ENCODE measurements at places on chromosomes 7 and 10. TPM values are rescaled to one million over a fixed set of nuclear protein-coding genes. Genes with fewer than 3 reads are reported as not detected.

DNA sequence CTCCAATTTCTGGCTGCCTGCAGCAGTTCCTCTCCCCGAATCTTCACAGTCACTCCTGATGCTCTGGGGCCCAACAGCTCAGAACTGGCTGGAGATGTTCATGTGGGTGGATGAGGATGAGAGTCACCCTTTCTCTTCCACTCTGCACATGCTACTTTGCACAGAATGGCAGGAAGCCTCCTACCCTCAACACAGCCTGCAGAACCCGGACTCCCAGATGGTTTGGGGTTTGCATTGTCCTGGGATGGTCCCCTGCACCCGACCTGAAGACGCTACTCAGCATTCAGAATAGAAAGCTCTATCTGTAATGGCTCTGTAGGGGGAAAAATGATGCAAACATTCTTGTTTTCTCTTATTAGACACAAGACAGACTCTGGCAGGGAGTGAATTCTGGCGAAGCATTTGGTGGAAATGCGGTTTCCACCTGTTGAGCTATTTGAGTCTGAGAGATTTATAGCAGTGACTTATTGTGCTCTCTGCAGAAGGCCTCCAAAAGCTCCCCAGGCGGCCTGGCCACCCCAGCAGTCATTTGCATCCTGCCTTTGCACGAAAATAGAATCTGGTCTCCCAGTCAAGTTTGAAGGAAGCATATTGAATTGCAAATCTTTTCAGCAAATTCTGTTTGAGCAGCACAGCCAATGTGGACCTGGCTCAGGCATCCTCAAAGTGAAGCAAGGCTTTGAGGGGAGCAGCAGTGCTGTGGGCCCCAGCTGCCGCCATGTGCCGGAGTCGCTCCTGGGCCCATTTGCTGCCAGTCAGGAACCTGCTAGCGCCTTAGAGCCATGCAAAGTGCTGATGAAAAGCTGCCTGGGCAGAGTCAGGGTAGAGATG, 309.3 kb downstream of the TCERG1L start:
- peak; percentile 49 for DNase-seq
- H3K4me1 ChIP-seq: no peaks in the 10 kb centered on the region
- no peak overlapping the region for H3K4me3 ChIP-seq

CDC14C gene
- total RNA-seq: not detected

HOXA10 gene
- total RNA-seq: not detected

DNA sequence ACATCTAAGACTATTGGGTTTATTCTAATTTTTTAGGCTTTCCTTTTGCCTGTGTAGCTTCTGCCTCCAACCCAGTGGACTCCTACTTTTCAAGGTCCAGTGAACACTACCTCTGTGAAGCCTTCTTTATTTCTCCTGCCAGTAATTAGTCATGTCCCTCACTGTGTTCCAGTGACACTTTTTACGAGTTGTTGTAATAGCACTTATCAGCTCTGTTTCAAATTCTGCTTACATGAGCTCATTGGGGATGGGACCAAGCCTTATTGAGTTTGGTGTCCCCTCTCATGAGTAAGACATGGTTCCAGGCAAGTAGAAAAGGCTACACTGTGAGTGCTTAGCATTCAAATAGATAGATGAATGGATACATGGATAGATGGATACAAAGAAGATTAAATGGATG, 184.6 kb downstream of the HIBADH start:
- DNase-seq: no peak
- no peak overlapping the region for H3K4me3 ChIP-seq
- H3K4me1 ChIP-seq: no peaks in the 10 kb centered on the region
- no peaks in the 10 kb centered on the region for H3K27me3 ChIP-seq
- no peak overlapping the region for H3K27ac ChIP-seq

- H3K27ac ChIP-seq: no peak overlapping the region
- peak; percentile 53 for DNase-seq
- H3K36me3 ChIP-seq: no peaks in the 10 kb centered on the region
Measured at GRCh38 chr7:158018971-158019645, 568.5 kb downstream of the PTPRN2 start.

GRCh38 chr10:28942012-28942411, 264.7 kb downstream of the BAMBI start:
- DNase-seq: no peak
- H3K4me3 ChIP-seq: no peak overlapping the region
- no peaks in the 10 kb centered on the region for H3K27me3 ChIP-seq
- no peak overlapping the region for H3K27ac ChIP-seq
- no peaks in the 10 kb centered on the region for H3K36me3 ChIP-seq

- H3K27me3 ChIP-seq: no peaks in the 10 kb centered on the region
- H3K36me3 ChIP-seq: no peaks in the 10 kb centered on the region
- DNase-seq: no peak
- H3K4me1 ChIP-seq: no peaks in the 10 kb centered on the region
Measured at GRCh38 chr7:158847451-158847866, 8.9 kb upstream of the DYNC2I1 start.

GRCh38 chr10:123427165-123427786, 238.9 kb upstream of the GPR26 start:
- H3K36me3 ChIP-seq: no peaks in the 10 kb centered on the region
- no peak for DNase-seq
- no peak overlapping the region for H3K27ac ChIP-seq
- H3K4me3 ChIP-seq: no peak overlapping the region
- H3K4me1 ChIP-seq: no peaks in the 10 kb centered on the region
- H3K27me3 ChIP-seq: no peaks in the 10 kb centered on the region

UTF1 gene
- total RNA-seq: not detected

SLC37A3 gene
- total RNA-seq: 20.1 TPM

DNA sequence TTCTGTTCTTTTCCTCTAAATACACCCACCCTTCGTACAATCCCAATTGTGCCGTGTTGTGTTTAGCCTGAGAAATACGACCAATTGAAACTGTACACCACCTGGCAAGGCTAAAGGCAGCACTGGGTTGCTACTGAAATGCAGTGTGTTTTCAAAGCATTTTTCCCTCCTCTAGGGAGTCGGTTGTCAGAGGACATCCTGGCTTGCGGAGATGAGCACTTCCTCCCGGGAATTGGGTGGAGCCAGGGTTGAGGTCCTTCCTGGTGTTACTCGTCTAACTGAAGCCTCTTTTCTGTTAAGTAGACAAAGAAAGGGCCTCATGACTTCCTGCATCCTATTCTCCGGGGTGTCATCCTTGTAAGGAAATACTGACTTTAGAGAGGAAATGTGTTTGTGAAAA, 133.5 kb downstream of the MTPAP start:
- H3K4me3 ChIP-seq: no peak overlapping the region
- peak overlapping the region; percentile 7 for H3K27ac ChIP-seq
- peaks cover 8% of the 10 kb centered on the region for H3K4me1 ChIP-seq
- H3K36me3 ChIP-seq: no peaks in the 10 kb centered on the region

NUTM2A gene
- total RNA-seq: 2.3 TPM

ZNF398 gene
- 8.2 TPM for total RNA-seq

DNA sequence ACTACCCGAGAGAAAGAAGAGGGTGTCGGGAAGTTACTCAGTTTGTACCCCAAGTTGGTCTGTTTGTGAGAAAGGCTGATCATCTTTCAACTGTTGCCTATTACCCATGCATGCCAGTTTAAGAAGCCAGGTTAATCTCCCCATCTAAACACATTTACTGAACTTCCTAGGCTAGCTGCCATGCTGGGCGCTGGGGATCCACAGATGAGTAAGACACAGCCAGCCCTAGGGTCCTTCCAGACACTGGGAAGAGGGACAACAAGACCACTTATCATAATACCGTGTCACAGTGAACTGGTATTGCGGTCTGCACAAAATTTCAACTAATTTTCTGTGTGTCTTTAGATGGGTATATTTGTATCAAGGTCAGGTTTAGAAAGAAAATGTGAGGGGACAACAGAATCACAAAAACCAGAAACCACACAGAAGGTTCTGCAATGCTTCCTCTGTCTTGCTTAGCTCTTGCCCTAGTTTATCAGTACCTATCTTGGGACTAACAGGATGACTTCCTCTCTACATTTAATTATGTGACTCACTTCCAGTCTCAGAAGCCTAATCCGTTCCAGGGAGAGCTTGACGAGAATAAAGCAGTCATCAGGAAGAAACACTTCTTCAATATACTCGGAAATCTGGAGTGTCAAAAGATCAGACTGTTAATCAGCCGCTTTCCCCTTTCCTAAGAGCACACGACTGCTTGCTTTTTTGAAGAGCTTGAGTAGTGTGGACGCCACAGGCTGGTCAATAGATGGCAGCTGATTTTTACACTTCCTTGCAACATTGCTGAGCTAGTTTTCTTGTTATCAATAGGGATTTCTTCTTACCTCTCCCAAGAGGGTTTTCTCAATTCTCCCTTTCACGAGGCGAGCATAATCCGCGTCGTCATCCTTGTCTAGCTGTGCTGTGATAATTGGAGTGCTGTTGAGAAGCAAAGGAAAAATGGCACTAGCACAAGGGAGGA, 45.7 kb downstream of the POLR3A start:
- H3K4me1 ChIP-seq: peaks cover 3% of the 10 kb centered on the region
- no peak for DNase-seq
- H3K36me3 ChIP-seq: peaks cover 87% of the 10 kb centered on the region
- no peak overlapping the region for H3K4me3 ChIP-seq
- H3K27me3 ChIP-seq: no peaks in the 10 kb centered on the region

WIPF3 gene
- total RNA-seq: 1.3 TPM

- no peak for DNase-seq
- H3K4me1 ChIP-seq: no peaks in the 10 kb centered on the region
- no peak overlapping the region for H3K4me3 ChIP-seq
- H3K27me3 ChIP-seq: no peaks in the 10 kb centered on the region
- no peaks in the 10 kb centered on the region for H3K36me3 ChIP-seq
Measured at GRCh38 chr10:18786478-18786877, 127.2 kb downstream of the ARL5B start.

DNA sequence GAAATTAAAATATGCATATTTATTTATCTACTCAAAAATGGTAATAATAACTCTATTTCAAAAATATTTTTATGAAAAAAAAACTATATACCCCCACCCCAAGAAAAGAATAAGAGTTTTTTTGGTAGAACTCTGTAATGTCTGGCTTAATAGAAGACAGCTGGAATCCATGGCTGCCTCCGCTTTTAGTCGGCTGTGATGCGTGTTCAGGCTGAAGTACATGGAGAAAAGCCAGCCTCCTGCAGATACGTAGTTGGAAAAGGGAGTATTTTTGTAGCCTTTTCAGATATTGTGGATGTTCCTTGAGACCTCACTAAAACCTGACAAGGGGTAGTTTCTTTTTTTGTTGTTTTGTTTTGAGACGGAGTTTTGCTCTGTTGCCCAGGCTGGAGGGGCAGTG, 10.0 kb downstream of the FOXK1 start:
- H3K36me3 ChIP-seq: no peaks in the 10 kb centered on the region
- no peaks in the 10 kb centered on the region for H3K4me1 ChIP-seq
- H3K27ac ChIP-seq: peak overlapping the region; percentile 84
- DNase-seq: no peak
- no peaks in the 10 kb centered on the region for H3K27me3 ChIP-seq
- no peak overlapping the region for H3K4me3 ChIP-seq

GRCh38 chr7:80087771-80088170, 46.9 kb upstream of the GNAI1 start:
- no peaks in the 10 kb centered on the region for H3K4me1 ChIP-seq
- H3K27ac ChIP-seq: no peak overlapping the region
- H3K27me3 ChIP-seq: no peaks in the 10 kb centered on the region

- peaks cover 37% of the 10 kb centered on the region for H3K36me3 ChIP-seq
- H3K27ac ChIP-seq: no peak overlapping the region
- no peak overlapping the region for H3K4me3 ChIP-seq
- H3K27me3 ChIP-seq: no peaks in the 10 kb centered on the region
- H3K4me1 ChIP-seq: peaks cover 11% of the 10 kb centered on the region
Measured at GRCh38 chr10:33192190-33192589, 142.3 kb downstream of the NRP1 start.

ATOH7 gene
- total RNA-seq: not detected

- no peak for DNase-seq
- no peak overlapping the region for H3K4me3 ChIP-seq
- no peaks in the 10 kb centered on the region for H3K27me3 ChIP-seq
- H3K27ac ChIP-seq: peak overlapping the region; percentile 61
Measured at GRCh38 chr7:55140221-55140940, 121.6 kb downstream of the EGFR start.

DNA sequence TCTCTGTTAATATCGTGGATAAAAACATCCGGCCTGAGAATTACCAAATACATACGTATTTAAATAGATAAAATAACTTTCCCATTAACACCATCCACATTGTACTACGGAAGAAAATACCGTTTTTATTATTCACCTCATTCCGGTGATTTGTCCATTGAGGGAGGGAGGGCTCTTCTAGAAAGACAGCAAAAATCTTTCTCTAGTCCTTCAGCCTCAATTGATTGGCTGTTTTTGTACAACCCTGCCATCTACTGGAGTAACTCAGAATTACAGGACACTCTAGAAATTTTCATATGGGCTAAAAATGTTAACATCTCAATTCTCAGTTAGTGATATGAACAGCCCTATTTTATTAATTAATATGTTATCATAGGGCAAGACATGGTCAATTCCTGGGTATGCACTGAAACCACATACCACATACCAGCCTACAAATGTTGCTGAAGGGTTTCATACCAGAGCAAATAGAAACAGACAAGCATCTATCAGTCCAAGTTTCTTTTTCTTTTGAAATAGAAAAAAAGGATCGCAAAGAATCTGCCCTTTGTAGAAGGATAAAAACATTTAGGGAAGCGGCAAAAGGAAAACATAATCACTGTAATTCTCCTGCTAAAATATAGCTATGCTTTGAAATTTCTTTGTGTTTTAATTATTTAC, 55.8 kb upstream of the CDCA7L start:
- no peak overlapping the region for H3K27ac ChIP-seq

DNA sequence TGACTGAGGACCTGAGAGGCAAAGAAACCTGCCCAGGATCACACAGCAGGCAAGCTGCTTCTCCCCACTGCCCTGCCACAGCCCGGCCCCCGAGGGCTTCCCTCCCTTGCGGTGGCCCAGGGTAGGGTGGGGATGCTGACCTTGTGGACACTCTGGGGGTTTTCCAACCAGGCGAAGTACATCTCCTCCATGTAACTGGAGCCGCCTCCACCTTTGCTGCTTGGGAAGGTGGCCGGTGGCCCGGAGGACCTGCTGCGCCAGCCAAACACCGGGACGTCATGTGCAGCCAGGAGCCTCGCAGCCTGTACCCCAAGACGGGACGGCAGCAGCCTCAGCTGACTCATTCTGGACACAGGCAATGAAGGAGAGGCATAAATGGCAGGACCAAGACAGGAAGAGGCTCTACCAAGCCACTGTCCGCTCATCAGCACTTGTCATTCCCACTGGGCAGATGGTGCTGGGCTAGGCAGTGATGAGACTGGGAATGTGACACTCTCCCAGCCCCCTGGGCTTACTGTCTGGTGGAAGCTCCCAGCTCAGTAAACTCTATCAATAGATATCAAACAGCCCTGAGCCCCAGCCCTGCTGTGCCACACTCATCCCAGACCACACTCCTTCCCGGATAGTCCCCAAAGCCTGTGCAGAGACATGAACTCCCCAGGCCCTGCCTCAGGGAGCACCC, 3.7 kb downstream of the OGDHL start:
- DNase-seq: no peak
- H3K36me3 ChIP-seq: no peaks in the 10 kb centered on the region
- H3K4me1 ChIP-seq: peaks cover 12% of the 10 kb centered on the region
- no peaks in the 10 kb centered on the region for H3K27me3 ChIP-seq

AOAH gene
- total RNA-seq: 7.2 TPM

Measured in right atrium auricular region (tissue), 2 donors.